ENCODE measurements at places on chromosomes 7 and 10.

GRCh38 chr7:11256501-11256900 lies 282.8 kb downstream of the PHF14 start:
- no peak for DNase-seq

GRCh38 chr7:106447318-106447847 lies 162.6 kb upstream of the NAMPT start:
- no peak for DNase-seq

GRCh38 chr10:69045441-69046300 lies 42.2 kb upstream of the SRGN start:
- DNase-seq: no peak

- no peak for DNase-seq
These were observed 12.8 kb downstream of the NOS3 start for GRCh38 chr7:151003572-151003971.

- no peak for DNase-seq
These were observed 47.3 kb upstream of the NPTX2 start for GRCh38 chr7:98569691-98570337.

- no peak for DNase-seq
These were observed 9.8 kb downstream of the CDHR1 start for GRCh38 chr10:84204122-84204521.

DNA sequence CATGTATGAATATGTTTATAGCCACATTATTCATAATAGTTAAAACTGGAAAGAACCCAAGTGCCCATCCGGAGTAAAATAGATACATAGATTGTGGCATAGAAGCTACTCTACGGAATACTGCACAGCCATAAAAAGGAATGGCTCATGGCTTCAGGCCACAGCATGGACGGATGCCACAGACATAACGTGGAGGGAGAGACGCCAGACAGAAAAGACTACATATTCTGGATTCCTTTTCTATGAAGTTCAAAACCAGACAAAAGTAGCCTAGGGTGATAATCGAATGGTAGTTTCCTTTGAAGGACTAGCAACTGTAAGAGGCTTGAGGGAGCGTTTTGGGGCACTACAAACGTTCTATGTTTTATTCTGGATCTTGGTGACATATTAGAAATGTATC lies 58.9 kb upstream of the FOXI2 start:
- no peak for DNase-seq

DNA sequence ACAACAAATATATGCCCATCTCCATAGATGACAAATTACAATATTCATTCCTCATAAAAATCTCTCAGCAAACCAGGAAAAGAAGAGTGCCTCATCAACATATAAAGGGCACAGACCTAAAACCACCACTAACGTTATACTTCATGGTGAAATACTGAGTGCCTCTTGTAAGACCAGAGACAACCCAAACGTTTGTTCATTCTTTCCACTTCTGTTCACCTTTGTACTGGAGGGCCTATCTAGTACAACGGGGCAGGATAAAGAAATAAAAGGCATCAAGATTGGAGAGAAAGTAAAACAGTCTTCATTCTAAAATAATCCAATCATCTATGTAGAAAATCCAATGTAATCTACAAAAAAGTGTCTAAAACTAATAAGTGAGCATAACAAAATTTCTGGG lies 79.1 kb downstream of the LARP4B start:
- DNase-seq: no peak

- DNase-seq: no peak
These were observed 574 bp downstream of the MARCHF5 start for GRCh38 chr10:92291616-92291865.

- DNase-seq: no peak
These were observed 150.5 kb downstream of the ELAPOR2 start for GRCh38 chr7:86908948-86909347.

DNA sequence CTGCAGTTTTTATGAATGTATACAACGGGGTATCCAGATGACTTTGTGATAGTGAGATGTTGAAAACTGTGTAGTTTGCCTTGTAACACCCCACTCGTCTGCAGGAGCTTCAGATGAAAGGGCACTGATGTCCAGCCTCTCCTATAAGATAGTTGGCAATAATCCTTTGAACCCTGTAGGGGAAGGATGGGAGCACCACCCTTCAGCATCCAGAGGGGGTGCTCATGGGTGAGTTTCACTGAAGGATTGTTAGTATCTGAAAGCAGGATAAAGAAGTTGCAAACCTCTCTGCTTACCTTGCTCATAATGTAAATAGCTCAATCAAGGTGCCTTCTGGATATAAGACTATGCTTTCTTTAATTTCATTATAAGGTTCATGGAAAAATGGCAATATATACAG lies 201.5 kb downstream of the TMEM178B start:
- DNase-seq: no peak

GRCh38 chr7:155387066-155387620 lies 70.8 kb upstream of the EN2 start:
- no peak for DNase-seq

GRCh38 chr7:40711706-40712105 lies 576.9 kb downstream of the SUGCT start:
- no peak for DNase-seq

- DNase-seq: no peak
These were observed 143.9 kb downstream of the PAXIP1 start for GRCh38 chr7:154858836-154859537.

DNA sequence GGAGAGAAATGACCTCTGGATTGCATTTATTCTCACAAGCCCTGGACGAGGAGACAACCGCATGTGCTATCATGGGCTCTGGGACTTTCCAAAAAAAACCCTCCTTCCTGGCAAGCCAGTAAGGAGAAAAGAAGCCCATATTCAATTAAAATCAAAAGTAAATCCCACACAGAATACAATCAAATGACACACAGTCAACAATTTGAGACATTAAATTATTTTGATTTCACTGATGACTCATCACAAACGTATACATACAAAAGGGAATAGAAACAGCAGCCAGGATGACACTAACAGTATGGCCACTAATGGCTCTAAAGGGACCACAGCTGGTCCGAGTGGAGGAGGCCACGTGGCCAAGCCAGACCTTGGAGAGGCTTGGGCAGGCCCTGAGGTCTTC lies 24.9 kb downstream of the LRRC20 start:
- no peak for DNase-seq

DNA sequence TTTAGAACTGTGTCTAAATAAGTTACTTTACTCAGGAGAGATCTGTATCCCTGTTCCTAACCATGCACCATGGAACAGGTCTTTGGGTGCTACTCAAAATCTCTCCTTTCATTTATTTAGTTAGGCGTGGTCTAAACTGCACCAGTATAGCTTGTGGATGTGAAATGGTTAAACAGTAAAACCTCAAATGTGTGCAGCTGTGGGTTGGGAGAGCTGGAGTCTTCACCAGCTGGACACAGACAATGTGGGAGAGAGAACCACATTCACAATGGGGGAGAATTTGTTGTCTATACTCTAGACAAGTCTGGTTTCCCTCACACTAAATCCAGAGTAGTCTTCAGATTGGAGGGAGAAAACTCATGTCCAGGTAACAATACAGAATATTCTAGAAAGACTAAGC lies 31.2 kb upstream of the IKZF1 start:
- DNase-seq: no peak

GRCh38 chr7:19146699-19147098 lies 1.5 kb upstream of the FERD3L start:
- no peak for DNase-seq
